ENCODE measurements at places on chromosomes 5 and 9. TPM values are rescaled to one million over a fixed set of nuclear protein-coding genes. Genes with fewer than 3 reads are reported as not detected.

GRCh38 chr5:120093178-120093577 is 370.9 kb upstream of the PRR16 start:
- no peak for DNase-seq

- no peak for DNase-seq
Observed at GRCh38 chr5:149153751-149154610, 12.7 kb downstream of the ABLIM3 start.

GRCh38 chr5:139712412-139712811 is 64.3 kb downstream of the CXXC5 start:
- no peak for DNase-seq

DNA sequence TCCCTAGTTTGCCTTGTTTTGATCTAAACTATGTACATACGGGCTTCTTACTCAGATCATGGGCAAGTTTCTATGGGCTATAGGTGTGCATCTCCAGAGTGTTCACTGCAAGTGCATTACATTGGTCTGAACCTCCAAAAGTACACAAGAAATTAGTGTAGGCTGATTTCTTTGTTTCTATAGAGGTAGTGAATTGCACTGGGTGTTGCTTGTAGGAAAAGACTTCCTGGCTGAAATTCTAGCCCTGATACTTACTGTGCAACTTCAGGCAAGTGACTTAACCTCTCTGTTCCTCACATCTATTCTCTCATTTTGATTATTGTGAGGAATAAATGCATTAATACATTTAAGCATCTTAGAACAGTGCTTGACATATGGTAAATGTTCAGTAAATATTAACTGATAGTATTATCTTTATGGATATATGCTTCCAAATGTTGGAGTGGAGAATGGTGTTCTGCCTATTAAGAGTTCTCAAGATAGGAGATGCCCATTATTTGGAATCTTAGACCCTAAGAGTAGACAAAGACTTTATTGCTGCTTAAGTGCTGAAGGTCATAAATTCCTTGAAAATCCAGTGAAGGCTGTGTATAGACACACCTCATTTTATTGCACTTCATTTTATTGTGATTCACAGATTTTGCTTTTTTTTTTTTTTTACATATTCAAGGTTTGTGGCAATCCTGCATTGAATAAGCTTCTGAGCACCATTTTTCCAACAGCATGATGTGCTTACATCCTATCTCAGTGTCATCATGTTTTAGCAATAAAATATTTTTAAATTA is 38.4 kb upstream of the TLR4 start:
- no peak for DNase-seq

GRCh38 chr9:72312386-72312987 is 52.5 kb downstream of the ZFAND5 start:
- no peak for DNase-seq

Gene HCN1
- total RNA-seq, result 0.12 TPM

DNA sequence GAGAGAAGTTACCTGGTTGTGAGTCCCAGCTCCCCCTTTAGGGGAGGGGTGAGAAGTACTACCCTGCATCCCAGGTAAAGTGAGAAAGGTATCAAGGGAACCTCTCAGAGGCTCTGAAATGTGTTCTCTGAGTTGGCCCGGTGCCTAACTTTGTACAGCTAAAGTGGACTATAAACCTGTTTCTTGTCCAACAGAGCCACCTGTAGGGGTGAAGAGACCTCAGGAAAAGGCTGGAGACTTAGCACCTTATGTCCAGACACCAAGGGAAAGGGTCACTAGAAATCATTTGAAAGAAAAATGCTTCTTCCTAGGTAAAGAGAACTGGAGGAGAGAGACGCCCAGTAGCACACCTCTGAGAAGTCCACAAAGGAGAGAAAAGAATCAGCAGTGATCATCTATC is 108.3 kb upstream of the KIF2A start:
- no peak for DNase-seq

Gene TEK
- 8.1 TPM for total RNA-seq

Gene PRSS3
- total RNA-seq, result 61.2 TPM

- DNase-seq, result peak; percentile 57
Observed at GRCh38 chr9:32251539-32251938, 132.9 kb upstream of the ACO1 start.

DNA sequence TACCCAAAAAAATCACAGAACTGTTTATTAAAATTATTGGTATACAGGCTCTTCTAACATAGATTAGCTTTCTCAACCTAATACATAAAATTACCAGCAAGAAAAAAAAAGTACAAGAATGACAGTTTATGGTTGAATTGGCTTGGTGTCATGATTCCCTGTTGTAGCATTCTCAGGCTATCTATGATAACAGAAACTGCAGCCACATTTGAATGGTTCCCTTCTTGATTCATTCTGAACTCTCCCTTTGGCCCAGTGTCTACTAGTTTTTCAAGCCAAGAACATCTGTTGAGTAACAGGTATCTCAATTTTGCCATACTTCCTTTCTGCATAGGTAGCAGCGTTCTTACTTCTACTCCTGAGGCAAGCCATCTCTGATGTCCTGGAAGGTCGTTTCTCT is 3.0 kb downstream of the SPIN1 start:
- DNase-seq, result no peak

GRCh38 chr5:11903121-11903613 is 1.1 kb downstream of the CTNND2 start:
- no peak for DNase-seq

Gene PDCD1LG2
- total RNA-seq, result 0.95 TPM

DNA sequence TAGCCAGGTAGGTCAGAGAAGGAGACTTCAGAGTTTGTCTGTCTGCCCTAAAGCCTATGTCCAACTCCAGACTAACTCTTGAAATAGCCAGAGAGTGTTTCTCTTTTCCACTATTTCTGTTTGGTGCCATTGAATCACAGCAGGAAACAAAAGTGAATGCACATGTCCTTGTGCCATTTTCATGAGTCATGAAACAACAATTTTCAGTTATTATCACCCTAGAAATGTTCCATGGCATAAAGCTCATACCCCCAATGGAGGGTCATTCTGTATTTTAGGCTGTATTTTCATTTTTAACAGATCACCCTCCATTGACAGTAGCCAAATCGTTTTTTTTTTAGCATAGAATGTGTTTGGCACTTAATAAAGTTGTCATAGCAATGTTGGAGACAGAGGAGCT is 124.7 kb downstream of the PAPPA start:
- no peak for DNase-seq

DNA sequence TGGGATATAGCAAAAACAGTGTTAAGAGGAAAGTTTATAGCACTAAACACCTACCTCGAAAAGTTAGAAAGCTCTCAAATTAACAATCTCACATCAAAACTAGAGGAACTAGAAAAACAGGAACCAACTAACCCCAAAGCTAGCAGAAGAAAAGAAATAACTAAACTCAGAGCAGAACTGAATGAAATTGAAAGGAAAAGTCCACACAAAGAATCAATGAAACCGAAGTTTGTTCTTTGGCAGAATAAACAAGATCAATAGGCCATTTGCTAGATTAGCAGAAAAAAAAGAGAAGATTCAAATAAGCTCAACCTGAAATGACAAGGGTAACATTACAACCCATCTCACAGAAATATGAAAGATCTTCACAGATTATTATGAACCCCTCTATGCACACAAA is 234.8 kb upstream of the ISL1 start:
- no peak for DNase-seq

Gene TMEM252
- not detected for total RNA-seq

GRCh38 chr5:34016222-34016621 is 8.4 kb upstream of the AMACR start:
- no peak for DNase-seq

DNA sequence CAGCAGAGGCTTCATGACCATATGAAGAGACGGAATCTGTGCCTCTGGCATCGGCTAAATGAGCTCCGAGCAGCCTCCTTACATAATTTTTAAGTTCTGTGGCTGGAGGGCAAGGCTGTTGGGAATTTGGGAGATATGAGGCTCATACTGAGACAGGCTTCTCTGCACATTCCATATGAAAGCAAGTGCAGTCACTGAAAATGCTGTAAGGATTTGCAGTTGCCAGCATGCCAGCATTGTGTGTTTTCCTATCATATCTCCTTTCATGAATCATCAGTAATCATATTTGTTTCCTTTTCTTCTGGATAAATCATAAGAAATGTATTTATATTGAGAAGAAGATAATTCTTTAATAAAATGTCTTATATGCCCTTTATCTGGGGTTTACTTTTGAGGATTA is 775.4 kb downstream of the SEMA5A start:
- DNase-seq, result no peak

Gene ZDHHC11
- 23.2 TPM for total RNA-seq

- DNase-seq, result peak; percentile 19
Observed at GRCh38 chr9:1647776-1648175, 367.4 kb upstream of the SMARCA2 start.

Gene TNPO1
- 99.6 TPM for total RNA-seq

GRCh38 chr5:68273717-68274409 is 58.3 kb downstream of the PIK3R1 start:
- no peak for DNase-seq

- no peak for DNase-seq
Observed at GRCh38 chr5:178818094-178818493, 41.7 kb upstream of the ZNF354B start.

DNA sequence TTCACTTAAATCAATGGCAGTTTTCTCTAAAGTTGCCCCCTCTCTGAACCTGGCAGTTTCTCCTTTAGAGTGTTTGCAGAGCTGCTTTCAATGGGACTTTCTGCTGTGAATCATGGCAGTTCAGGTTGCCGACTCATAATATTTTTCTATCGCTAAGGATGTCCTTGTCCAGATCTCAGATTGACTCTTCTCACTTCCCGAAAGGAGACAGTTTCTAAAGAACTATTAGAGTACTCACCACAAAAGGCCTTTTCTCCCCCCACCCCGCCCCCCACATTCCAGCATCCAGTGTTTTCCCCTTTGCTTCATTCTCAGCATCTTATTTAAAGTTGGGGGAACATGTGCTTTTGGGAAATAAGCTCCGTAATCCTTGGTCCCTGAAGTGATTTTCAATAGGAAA is 443.5 kb upstream of the KLF4 start:
- DNase-seq, result no peak

Gene PCDH1
- total RNA-seq, result 90.6 TPM

Gene GRM6
- not detected for total RNA-seq

- no peak for DNase-seq
Observed at GRCh38 chr5:90144625-90145327, 264.8 kb downstream of the CETN3 start.

DNA sequence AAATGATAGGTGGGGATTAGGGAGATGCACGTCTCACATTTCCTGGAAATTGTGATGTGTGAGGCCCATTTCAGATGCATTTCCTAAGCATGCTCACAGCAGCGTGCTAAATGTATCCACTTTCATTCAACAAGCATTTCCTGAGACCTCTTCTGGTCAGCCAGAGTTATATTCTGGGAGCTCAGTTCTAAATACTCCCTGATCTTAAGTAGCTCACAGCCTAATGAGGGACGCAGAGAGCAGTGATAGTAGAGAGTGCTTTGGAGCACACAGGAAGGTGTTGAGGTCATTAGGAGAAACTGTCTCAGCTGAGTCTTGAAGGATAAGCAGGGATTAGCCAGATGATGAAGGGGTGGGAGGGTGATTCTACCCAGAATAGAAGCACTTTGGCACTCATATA is 46.2 kb upstream of the FSD1L start:
- no peak for DNase-seq

DNA sequence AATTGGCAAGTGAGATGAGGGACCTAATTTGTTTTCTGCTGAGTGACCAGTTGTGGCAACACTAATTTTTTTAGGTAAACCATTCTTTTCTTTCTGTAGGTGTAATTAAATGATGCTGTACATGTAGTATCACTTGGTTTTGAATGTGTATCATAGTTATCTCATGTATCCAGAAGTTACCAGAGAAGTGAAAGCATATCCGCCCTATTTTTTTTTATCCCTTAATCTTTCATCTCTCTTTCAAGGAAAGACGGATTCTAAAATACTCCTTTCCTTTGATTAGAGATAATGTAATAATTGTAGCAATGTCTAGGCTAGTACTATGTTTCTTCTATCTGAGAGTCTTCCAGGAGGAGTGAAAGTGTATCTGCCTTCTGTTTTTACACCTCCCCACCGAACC is 7.1 kb downstream of the KDM3B start:
- DNase-seq, result no peak

Gene PCDHGA6
- total RNA-seq, result 6.6 TPM

- no peak for DNase-seq
Observed at GRCh38 chr9:116389541-116390302, 236.1 kb downstream of the PAPPA start.

DNA sequence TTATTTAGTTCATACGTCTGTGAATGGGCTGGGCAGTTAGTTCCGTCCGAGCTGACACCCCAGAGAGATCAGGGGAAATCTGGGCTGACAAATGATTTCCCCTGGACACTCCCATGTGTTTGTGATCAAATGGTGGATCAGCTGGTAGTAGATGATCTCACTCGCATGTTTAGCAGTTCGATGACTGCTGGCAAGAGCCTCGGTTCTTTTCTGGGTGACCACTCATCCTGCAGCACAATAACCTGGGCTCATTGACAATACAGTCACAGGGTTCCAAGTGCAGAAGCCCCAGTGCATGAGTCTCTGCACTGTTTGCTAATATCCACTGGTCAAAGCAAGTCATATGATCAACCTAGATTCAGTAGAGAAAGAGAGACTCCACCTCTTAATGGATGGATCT is 155.9 kb downstream of the NR2F1-AS1 start:
- DNase-seq, result no peak

Gene MARVELD2
- total RNA-seq, result 47.1 TPM

Gene NME5
- total RNA-seq, result 17.0 TPM

DNA sequence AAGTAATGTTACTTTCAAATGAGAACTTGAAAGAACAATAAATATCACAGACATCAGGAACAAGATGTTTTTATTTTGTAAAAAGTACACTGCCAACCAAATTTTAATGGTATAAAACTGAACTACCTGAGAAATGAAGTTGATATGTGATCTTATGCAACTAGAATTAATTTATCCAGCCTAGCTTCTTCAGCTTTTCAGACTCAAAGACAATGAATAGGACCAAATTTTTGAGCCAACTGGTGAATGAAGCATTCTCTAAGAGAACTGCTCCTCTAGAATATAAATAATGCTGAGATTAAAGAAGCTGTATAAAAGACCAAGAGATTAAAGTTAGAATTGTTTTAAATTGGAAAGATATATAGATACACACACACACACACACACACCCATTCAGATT is 9.9 kb downstream of the CDC14B start:
- DNase-seq, result no peak

DNA sequence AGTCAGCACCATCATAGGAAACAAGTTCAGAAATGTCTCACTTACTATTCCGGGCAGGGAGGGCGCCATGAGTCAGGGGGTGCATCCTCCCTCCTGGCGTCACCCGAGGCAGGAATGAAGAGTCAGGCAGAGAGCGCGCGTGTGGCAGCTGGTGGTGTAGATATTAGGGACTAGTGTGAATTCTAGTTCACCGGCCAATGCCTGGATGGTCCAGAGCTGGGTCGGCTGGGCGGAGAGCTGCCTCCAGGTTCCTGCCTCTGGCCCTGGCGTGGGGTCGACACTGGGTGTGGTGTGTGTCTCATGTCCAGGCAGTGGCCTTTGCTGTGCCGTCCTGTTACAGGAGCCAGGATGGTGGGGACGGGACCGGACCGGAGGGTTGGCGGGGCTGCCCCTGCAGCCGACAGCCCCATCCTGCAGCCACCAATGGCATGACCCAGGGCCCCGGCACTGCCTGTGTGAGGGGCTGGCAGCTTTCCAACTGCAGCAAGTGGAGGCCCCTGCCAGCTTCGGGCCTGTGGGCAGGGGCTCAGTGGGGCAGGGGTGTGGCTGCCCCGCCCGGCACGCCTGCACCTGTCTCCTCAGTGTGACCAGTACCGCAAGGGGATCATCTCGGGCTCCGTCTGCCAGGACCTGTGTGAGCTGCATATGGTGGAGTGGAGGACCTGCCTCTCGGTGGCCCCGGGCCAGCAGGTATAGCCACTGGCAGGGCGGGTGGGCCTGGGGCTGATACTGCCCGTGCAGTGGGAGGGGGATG is 9.1 kb downstream of the DIPK1B start:
- DNase-seq, result no peak

Gene PPP1R26
- total RNA-seq, result 23.3 TPM

Measured in mucosa of gallbladder (tissue), 1 donor.